GM13976 (cell line): ENCODE measurements at places on chromosomes 2 and 18.
A peak's percentile ranks its signal among the peaks of the same experiment; 100 is the strongest.

GRCh38 chr2:236711440-236711839 lies 141.8 kb downstream of the ACKR3 start:
- DNase-seq, result no peak

GRCh38 chr2:130288467-130289403 lies 54.0 kb upstream of the IMP4 start:
- no peak for DNase-seq

DNA sequence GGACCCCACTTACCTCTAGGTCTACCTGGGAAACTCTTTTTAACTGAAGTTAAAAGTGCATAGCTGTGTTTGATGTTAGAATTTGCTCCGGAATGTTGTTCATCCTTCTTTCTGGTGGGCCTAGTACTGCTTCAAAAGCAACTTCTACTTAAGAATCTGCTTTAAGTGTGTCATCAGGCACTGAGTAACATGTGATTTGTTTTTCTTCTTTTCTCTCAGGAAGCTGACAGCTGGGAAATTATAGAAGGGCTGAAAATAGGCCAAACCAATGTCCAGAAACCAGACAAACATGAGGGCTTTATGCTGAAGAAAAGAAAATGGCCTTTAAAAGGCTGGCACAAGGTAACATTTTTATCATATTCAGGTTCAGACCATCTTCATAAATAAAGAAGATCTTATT lies 122.9 kb downstream of the PRKRA start:
- no peak for DNase-seq

GRCh38 chr2:11752906-11753305 lies 6.5 kb downstream of the LPIN1 start:
- no peak for DNase-seq

DNA sequence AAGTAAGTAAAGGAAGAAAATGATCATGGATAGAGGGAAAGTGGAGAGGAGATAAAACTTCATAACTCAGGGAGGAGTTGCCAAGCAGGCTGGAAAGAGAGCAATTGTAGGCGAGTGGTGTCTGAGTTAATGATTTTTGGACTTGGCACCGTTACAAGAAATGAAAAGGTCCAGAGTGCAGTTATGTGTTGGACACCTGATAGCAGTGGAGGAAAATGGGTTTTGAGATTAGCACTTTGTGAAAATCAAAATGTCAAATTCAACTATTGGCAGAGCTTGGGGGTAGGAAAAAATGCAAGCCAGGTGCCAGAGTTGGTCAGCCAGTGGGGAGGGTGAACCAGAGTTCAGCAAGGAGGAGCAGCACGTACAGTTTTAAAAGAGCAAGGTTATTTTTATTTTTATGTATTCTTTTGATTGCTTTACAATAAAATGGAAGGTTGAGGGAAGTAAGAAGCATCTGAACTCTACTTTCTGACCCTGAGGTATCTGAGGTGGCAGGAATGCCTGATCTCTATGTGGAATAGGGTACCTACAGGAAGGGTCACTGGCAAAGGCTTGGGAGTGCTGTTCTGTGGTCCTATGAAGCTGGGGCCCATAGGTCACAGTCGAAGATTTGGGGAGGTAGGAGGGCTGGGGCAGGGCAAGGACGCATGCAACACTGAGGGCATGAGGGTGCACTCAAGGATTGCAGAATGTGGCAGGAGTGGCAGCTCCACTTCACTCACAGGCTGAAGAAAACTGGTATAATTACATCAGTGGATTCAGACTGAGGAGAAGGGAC lies 127.5 kb downstream of the CD8B2 start:
- DNase-seq, result no peak

DNA sequence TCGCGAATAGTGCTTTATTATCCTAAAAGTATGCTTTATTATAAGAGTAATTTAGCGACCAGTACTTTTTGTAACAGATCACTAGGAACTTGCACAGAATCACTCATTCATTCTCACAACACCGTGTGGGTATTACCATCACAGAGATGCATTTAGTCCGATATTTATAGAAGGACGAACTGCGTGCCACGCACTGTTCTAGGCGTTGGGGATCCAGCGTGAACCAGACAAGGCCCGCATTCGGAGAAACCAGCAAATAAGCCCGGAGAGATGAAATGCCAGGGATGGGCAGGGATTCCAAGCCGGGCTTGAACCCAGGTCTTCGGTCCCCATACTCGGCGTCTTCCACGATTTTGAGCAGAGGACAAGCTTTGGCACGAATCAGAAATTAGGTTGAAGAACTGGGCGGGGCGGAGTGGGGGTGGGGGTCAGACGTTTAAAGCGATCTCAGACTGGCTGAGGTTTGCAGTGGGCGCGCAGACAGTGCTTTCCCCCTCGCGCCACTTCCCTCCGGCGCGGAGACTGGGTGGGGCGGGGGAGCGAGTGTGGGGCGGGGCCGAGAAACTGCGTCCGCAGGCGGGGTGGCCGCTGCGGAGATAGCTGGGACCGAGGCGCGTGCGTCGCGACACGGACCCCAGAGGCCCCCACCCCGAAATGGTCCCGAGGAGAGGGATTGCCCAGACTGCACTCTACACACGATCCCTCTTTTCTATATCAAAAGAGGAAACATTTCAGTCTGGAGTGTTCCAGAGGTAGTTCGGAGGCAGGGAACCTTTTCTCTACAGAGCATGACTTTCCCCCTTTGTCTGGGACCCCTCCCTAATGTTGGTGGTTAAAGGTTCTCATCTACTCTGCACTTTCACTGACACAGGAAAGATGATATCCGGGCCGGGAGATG lies 1.1 kb upstream of the CXCR4 start:
- peak; percentile 81 for DNase-seq

GRCh38 chr2:63189026-63189425 lies 138.4 kb downstream of the OTX1 start:
- peak; percentile 47 for DNase-seq

DNA sequence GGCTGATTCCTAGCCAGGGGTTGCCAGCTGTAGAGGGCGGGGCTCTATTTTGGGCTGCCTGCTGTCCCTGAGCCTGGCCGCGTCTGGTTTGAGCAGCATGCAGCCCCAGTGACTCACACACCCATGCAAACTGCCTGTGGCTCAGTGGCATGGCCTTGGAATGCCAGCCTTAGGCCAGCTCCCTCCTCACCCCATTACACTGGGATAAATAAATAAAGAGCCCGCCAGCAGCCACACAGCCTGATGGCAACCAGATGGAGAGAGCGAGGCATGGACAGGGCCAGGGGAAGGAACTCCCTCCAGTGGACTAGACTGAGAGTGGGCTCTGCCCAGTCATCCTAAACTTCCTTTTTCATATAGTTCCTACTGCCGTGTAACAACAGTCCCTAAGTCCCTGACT lies 18.3 kb downstream of the NHEJ1 start:
- no peak for DNase-seq

DNA sequence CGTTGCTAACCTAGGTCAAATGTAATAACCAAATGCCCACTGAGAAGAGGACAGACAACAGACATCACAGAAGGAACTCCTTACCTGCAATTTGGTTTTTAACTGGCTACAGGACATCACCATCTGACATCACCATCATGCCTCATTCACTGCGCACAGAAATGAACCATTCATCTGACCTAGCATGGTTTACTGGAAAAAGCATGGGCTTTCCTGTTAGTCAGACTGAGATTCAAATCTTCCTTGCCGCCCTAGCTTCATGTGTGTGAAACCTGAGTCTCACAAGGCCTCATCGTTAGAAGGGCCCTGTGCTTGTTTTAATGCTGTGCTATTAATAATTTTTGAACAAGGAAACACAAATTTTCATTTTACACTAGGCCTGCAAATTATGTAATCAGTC lies 1.1 kb upstream of the HIBCH start:
- peak; percentile 29 for DNase-seq

DNA sequence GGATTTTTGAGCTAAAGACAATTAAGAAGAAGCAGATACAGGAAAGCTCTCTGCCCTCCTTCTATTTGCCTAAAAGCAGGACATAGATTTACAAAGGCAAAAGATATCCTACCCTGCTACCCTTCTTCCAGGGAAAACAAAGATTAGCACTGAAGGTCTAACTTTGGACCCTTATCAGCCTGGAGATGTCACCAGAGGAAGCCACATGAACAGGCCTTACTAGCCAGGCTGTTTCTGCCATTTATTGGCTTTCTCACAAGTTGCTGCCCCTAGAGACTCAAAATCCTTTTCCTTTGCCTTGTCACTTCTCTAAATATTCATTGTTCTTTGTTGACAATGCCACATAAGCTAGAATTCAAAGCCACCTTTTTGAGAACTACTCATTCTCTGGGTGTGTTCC lies 147.3 kb downstream of the B3GNT2 start:
- DNase-seq, result no peak

DNA sequence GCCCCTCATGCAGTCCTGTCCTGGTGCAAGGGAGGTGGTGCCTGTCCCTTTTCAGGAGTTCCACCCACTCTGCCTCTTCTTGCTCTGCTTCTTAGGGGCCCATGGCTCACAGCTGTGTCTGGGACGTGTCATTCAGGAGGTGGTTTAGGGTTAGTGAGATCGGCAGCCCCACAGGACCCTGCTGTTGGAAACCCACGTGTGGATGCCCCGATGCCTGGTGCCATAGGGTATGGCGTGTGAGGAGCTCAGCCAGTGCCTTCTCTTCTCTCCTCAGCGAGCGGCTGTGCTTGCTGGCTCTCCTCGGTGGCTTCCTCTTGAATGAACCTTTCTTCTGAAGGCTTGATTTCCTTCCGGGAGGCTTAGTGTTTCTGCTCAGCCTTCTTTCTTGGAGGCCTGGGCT lies 55.2 kb downstream of the LDLRAD4 start:
- no peak for DNase-seq

- DNase-seq, result no peak
Measured at GRCh38 chr2:10382354-10383061, 65.6 kb downstream of the ODC1 start.

DNA sequence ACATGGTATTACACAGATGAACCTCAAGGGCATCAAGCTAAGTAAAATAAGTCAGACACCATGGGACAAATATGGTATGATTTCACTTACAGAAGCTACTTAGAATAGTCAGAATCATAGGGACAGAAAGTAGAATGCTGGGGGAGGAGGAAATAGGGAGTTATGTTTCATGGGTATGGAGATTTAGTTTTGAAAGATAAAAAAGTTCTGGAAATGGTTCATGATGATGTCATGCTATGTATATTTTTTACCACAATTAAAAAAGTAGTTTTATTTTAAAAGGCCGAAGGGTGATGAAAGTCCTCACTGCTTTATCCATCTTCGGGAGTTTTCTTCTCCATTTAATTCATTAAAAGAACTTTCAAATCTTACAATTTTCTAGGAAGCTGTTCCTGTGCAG lies 181.9 kb downstream of the CALCRL start:
- no peak for DNase-seq

- DNase-seq, result no peak
Measured at GRCh38 chr2:20526708-20527107, 79.8 kb downstream of the RHOB start.

GRCh38 chr2:197793456-197793855 lies 8.3 kb upstream of the BOLL start:
- no peak for DNase-seq
